Cardiac fibroblast (primary cell): ENCODE measurements at places on chromosomes 5 and 9.

- DNase-seq = no peak
Measured at GRCh38 chr5:64814073-64814472, 45.3 kb downstream of the CWC27 start.

DNA sequence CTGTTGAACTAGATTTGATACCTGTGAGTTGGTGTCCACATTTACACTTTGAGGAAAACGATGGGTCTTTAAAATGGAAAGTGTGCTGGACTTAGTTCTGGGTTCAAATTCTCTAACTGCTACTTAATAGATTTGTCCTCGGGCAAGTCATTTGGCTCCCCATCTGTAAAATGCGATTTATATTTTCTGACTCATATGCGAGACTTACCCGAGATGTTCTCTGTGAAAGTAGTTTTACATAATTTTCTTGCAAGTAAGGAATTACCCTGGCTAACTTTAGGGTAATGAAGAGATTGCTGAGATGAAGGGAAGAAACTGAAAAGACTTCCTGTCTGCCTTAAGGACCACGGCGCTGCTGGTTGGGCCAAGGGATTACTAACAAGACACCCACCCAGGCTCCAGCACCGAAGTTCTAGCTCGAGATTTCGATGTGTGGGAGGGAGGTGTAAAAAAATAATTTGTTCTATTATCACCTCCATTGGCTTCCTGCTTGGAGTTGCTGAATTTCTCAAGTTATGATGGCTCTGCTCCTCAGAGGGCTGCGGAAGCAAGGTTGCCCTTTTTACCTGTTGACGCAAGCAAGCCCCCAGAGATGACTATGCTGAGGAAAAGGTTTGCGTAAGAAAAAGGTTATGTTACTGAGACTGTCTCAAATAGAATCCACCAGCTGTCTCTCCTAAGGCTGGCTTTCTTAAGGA is 24.1 kb downstream of the PCSK1 start:
- peak; percentile 43 for DNase-seq

- DNase-seq = no peak
Measured at GRCh38 chr5:54284586-54284985, 25.8 kb downstream of the ARL15 start.

DNA sequence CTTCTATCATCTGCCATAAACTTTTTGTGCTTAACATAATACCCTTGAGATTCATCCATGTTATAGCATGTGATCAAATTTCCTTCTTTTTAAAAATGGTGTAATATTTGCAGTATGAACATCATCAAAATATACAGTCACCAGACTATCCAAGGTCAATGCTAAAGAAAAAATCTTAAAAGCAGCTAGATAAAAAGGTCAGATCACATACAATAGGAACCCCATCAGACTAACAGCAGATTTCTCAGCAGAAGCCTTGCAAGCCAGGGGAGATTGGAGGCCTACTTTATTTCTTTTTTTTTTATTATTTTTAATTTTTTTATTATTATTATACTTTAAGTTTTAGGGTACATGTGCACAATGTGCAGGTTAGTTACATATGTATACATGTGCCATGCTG is 37.2 kb downstream of the FAM170A start:
- no peak for DNase-seq

DNA sequence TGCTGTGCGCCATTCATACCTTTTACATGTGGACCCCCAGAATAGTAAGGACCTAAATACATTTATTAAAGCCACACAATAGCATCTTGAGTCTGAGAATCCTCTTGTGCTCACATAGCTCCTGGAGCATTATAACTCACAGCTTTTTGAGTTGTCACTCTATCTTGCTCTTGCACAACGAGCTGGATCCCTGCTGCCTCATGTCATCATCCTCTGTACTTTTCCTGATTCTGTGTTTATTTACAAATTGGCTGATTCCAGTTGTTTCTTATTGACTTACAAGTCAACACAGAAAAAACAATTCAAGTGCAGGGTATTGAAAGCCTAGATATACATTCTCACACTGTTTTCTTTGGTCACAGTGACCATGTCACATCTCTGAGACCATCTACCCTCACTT is 112.9 kb downstream of the SLC1A3 start:
- DNase-seq = no peak

GRCh38 chr9:76716085-76716672 is 48.1 kb upstream of the PCA3 start:
- no peak for DNase-seq

DNA sequence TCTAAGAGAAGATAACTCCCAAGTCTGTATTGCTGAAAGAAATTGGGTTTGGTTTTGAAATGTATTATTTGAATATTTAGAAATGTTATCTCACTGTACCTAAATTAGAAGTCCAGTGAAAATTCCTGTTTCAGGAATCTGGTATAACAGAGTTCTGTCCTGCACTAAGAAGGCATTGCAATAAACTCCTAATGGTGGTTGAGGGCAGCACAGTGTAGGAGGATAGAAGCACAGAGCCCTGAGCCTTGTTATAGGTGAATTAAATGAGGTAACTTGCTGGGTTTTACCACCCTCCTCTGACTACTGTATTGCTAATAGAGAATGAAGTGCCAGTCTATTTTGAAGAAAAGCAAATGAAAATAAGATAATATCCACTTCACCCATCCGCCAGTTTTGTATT is 143.4 kb downstream of the CD180 start:
- no peak for DNase-seq

GRCh38 chr5:112084149-112084548 is 327.2 kb upstream of the NREP start:
- no peak for DNase-seq

GRCh38 chr5:119019949-119020348 is 31.6 kb upstream of the DTWD2 start:
- no peak for DNase-seq

GRCh38 chr9:68851657-68852056 is 146.6 kb downstream of the PIP5K1B start:
- peak; percentile 2 for DNase-seq

- peak; percentile 51 for DNase-seq
Measured at GRCh38 chr5:43294226-43294625, 19.0 kb downstream of the HMGCS1 start.

GRCh38 chr5:135008556-135008955 is 25.5 kb downstream of the PITX1 start:
- no peak for DNase-seq

- DNase-seq = peak; percentile 39
Measured at GRCh38 chr5:159337016-159337955, 7.0 kb upstream of the IL12B start.

DNA sequence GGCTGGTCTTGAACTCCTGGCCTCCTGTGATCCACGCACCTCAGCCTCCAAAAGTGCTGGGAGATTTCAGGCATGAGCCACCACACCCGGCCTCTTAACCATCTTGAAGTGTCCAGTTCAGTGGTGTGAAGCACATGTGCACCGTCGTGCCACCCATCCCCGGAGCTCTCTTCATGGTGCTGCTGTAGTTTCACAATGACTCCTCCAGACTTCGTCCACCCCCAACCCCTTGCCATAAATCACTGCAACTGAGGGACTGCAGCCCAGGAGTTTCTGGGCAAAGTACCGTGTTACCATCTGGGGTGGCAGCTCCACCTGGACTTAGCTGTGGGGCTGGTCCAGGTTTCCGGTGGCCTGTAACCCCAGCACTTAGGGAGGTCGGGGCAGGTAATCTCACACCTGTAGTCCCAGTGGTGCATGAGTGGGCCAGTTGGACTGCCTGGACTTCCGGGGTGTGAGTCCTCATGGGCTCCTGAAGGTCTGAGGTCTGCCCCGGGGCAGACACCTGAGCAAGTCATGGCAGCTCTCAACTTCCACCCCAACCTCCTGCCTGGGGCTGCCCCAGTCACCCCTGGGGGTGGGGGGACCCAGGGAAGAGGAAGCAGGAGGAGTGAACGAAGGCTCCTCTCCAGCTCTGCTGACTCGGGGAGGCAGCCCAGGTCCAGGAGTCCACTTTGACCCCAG is 6.6 kb upstream of the N4BP3 start:
- DNase-seq = no peak

DNA sequence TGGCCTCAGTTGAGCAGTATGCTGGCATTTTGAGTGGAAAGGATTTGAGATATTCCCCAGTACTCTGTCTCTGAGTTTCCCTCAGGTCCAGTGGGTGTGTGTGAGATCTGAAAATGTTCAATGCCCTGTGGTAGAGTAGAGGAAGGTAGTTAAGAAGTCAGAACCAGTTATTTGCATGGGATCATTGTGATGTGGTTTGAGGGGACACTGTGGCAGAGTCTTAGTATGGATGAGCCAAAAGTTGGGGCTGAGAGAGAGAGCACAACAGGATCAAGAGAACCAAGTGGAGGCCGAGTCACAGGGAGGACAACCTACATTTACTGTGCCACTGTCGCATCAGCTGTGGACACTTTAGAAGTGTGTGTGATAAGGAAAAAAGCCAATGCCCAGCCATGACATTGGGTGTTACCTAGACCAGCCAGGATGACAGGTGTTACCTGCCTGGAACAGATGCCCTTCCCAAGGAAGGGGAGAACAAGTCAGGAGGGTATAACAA is 128.9 kb upstream of the IL12B start:
- DNase-seq = no peak

GRCh38 chr5:125575891-125576505 is 829.6 kb upstream of the ZNF608 start:
- DNase-seq = no peak

GRCh38 chr5:75677607-75678006 is 39.6 kb downstream of the POC5 start:
- DNase-seq = no peak

- DNase-seq = no peak
Measured at GRCh38 chr5:154923441-154924430, 14.3 kb downstream of the GEMIN5 start.

DNA sequence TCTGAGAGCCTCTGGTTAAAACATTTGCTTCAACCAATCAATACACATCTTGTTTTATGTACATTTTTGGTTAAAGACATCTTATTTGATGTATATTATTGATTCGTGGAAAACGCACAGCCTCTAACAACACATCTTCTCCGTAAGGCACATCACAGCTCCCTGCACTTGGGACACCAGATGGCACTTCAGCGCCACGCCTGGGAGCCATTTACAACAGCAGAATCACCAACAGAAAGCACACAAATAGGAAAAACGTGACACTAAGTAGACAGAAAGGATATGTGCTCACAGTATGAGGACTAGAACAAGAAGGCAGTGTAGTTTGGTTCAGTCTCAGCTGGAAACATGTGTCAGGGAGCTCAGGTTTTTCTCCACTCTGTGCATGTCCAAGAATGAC is 199.7 kb downstream of the ROR2 start:
- DNase-seq = no peak

- DNase-seq = no peak
Measured at GRCh38 chr5:150176745-150177477, 10.3 kb downstream of the CDX1 start.

DNA sequence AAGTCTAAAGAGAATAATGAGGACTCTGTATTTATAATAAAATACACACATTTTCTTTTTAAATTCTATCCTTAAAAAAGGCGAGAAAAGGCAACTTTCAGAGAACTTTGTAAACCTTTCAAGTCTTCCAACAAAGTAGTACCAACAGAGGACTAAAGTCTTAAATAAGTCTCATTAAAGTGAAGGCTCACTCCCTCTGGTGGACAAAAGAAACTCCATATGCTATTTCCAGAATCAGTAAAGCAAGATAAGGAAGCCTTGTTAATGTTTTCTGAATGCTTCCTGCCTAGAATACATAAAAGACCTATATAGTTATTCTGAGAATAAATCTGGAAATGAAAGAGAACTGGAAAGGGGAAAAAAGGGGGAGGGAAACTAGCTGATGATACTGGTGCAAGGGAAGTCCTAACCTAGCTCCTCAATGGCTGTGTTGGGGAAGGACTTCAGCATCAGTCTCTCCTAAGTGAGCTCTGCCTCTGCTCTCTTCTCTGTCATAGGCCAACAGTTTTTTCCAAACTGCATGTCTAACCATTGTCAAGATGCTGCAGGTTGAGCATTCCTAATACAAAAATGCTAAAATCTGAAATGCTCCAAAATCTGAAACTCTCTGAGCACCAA is 7.2 kb downstream of the HMGCS1 start:
- peak; percentile 79 for DNase-seq

DNA sequence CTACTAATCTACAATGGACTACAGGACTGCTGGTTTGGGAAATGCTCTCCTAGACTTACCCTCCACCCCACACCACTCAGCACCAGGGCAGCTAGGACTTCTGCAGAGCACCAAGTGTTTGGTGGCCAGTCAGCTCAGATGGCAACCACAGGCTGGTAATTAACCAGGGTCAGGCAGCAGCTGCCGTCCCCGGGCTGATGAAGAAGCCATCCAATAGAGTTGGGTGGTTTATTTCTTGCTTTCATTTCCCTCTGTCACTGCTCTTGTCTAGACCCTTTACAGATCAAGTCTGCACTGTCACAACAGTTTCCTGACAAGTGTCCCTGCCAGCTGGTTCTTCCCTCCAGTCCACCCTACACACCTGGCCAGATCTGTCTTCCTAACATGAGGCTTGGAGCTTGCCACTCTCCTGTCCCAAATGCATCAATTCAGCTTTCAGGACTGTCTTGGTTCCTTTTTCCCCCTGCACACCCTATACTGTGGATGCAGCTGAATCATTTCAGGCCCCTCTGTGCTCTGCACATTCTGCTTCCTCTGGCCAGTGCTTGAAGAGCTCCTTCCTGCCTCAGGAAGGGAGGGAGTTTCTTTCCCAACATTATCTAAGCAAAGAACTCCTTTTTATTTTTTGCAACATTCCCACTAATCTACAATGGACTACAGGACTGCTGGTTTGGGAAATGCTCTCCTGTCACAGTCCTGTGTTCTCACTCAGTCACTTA is 30.2 kb upstream of the HSPA9 start:
- DNase-seq = peak; percentile 3

DNA sequence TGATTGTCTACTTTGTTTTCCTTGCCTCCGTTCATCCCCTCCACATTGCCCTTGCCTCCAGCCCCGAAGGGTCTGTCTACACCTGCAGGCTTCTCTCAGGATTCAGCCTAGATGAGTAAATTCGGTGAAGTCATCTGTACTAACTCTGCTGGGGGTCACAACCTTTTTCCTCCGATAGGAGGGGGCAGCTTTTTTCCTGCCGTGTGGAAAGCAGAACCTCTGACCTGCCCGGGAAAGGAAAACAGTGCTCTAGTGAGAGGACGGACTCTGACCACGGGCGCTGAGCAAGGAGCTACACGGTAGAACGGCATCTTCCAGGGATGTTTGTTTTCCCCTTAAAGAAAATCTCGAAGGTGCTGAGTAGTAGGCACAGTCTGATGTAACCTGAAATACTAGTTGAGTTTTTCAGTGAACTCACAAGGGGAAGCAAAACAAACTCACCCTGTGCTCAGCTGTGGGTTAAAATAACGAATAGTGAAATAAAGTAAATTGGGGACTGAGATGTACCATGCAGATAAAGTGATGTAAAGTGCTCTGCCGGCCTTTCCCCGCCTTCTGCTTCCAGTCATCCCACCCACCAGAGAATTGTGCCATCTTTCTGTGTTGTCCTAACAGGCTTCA is 281.8 kb downstream of the AOPEP start:
- DNase-seq = peak; percentile 61

GRCh38 chr5:157165261-157165660 is 803 bp downstream of the GARIN3 start:
- DNase-seq = no peak

GRCh38 chr9:133534346-133535291 is at the start of gene ADAMTSL2:
Gene ADAMTSL2 (plus strand): TSS chr9:133534704. CDS start chr9:133536713, 2,009 bp downstream.
- peak; percentile 87 for DNase-seq

GRCh38 chr9:89946741-89947140 is 341.9 kb downstream of the GADD45G start:
- no peak for DNase-seq
